ENCODE measurements at places on chromosomes 4 and X.

- no peak for DNase-seq
These were observed 30.1 kb downstream of the NSG1 start for GRCh38 chr4:4416981-4417380.

GRCh38 chr4:126446917-126447316 lies 1132.2 kb downstream of the FAT4 start:
- DNase-seq: no peak

DNA sequence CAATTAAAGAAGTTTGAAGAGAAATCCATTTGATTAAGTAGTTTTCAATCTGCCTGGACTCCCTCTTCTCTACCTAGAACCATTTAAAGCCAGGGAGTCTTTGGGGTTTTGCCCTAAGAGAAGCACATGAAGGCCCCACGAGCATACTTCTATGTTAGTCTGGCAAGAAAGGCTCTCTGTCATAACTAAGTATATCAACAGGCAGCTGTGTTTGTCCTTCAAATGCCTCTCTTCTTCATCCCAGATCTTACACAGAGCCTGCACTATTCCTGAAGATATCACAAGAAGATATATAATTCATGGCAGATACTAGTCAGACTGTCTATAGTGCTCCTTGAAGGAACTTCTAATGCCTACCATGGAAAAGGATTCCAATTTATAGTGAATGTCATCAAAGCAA lies 206.2 kb downstream of the PRDM5 start:
- DNase-seq: no peak

DNA sequence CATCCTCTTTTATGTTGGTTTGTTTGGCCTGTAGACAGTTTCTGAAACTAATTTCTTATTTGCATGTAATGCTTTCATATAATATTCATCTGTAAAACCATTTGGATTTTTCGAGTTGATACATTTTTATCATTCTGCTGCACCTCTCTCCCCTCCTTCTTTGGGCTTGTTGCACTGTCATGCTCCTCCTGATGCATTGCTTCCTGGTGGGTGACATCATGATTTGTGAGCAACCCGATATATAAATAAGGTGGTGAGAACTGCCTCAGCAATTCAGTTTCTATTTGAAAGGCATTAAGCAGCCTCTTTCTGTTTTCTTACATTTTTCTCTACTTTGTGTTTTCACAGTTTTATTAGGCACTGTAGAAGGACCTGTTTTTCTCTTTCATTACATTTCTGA lies 515.7 kb downstream of the RPA4 start:
- DNase-seq: peak; percentile 27

DNA sequence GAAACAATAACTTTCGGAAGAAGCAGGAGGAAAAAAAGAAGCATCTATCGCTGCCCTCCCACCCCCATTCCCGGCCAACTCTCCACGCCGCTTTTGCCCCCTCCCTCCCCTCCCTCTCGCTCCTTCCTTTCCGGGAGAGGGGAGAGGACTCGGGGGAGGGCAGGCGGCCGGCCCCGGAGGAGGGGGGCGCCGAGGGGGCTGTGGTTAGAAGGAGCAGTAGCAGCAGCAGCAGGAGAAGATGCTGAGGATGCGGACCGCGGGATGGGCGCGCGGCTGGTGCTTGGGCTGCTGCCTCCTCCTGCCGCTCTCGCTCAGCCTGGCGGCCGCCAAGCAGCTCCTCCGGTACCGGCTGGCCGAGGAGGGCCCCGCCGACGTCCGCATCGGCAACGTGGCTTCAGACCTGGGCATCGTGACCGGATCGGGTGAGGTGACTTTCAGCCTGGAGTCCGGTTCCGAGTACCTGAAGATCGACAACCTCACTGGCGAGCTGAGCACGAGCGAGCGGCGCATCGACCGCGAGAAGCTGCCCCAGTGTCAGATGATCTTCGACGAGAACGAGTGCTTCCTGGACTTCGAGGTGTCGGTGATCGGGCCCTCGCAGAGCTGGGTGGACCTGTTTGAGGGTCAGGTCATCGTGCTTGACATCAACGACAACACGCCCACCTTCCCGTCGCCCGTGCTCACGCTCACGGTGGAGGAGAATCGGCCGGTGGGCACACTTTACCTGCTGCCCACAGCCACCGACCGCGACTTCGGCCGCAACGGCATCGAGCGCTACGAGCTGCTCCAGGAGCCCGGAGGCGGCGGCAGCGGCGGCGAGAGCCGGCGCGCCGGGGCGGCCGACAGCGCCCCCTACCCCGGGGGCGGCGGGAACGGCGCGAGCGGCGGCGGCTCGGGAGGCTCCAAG lies 1.3 kb downstream of the PCDH7 start:
- peak; percentile 56 for DNase-seq

DNA sequence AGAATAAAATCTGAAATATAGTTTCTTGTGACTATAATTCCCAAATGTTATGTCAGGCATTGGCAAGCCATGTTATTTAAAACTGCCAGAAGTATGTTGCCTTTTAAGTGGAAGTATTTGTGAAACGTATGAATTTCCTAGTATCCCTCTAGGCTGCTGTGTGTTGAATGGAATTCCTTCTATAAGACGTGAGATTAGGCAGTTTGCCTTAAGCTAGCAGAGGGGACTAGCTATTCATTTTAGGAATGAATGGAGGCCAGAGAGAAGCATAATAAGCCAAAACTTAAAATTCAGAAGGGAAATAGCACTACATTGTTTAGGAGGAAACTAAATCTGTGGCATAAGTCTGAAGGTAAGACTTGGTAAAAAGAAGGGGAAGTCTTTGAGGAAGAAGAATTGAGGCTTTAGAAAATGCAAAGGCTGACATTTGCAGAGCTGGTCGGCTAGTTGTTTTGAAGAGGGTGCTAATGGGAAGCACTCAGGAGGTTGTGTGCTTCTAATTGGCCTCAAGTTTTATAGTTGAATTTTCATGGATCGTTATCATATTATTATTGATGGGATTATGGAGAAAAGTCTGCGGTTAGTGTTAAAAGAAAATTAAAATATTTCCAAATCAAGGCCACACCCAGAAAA lies 57.1 kb downstream of the TMEM131L start:
- no peak for DNase-seq

- no peak for DNase-seq
These were observed 16.4 kb upstream of the GUCY1B1 start for GRCh38 chr4:155742310-155743015.

GRCh38 chr4:15584785-15585184 lies 70.4 kb downstream of the FBXL5 start:
- DNase-seq: no peak

GRCh38 chr4:169229571-169230028 lies 41.2 kb downstream of the SH3RF1 start:
- peak; percentile 67 for DNase-seq

GRCh38 chr4:138967313-138967712 lies 48.3 kb upstream of the NOCT start:
- DNase-seq: no peak

- DNase-seq: no peak
These were observed 134.0 kb downstream of the MGST2 start for GRCh38 chr4:139799615-139800014.

DNA sequence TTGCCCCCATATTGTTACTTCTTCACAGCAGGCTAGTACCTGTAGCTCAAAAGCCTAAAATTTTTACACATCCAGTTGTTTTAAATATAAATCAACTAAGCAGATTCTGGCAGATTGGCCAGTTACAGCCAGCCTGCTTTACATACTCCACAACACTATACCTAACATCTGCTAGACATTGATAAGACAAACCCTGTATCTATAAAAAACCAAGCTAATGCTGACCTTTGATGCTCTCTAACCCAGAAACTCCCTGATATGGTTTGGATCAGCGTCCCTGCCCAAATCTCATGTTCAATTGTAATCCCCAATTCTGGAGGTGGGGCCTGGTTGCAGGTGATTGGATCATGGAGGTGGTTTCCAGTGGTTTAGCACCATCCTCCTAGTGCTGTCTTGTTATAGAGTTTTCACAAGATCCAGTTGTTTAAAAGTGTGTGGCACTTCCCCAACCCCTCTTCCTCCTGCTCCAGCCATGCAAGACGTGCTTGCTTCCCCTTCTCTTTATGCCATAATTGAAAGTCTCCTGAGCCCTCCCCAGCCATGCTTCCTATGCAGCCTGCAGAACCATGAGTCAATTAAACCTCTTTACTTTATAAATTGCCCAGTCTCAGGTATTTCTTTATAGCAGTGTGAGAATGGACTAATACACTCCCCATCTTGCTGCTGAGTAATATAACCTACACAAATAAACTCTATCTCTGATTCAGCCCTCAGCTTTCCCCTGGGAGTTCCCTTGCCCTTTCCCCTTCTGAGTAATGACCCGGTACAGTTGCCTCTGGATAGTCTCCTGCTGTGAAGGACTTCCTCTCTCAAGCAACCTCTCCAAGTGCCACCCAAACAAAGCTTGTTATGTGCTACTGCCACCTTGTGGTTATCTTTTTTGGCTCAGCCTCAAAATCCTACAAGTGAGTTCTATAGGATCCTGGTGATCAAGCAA lies 39.6 kb downstream of the ZCCHC13 start:
- peak; percentile 77 for DNase-seq

DNA sequence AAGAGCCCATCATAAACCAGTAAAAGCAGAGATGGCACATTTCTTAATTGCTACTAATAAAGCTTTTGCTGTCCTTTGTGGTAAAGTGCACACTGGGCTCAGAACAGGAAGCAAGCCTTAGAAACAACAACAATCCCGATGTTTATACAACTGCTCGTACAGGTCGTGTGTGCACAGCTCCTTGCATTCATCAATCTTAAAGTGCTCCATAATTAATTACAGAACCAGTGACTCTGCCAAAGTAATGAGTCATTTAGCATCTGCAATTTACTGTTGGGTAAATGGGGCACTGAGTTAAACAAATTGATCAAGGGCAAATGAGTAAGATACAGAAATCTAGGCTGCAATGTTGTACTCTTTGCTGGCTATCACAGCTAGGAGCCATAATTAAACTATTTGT lies 61.3 kb upstream of the TXK start:
- no peak for DNase-seq

All from hepatic stellate cell (primary cell).